ENCODE measurements at places on chromosomes 2 and 18. TPM values are rescaled to one million over a fixed set of nuclear protein-coding genes. Genes with fewer than 3 reads are reported as not detected.

The CFAP221 gene
- total RNA-seq: not detected

The TFCP2L1 gene
- 0.02 TPM for total RNA-seq

The ARHGEF33 gene
- total RNA-seq: not detected

The RIT2 gene
- total RNA-seq: not detected

The HOXD12 gene
- not detected for total RNA-seq

The ZNF892 gene
- 4.1 TPM for total RNA-seq

The TCF23 gene
- total RNA-seq: not detected

The SPAG16 gene
- total RNA-seq: 10.0 TPM

The IL36B gene
- not detected for total RNA-seq

The ABHD3 gene
- total RNA-seq: 50.5 TPM

The METTL21A gene
- 22.9 TPM for total RNA-seq

The SDC1 gene
- 0.14 TPM for total RNA-seq

Data from T-helper 2 cell treated with Interferon-gamma antibody and Interleukin-4, amounts not matched to agents 100 ng/mL and 5 ng/mL, for 36 hours (primary cell).